T-helper 22 cell (primary cell): ENCODE measurements at places on chromosomes 5 and 9.

- no peak for DNase-seq
Measured at GRCh38 chr5:77636641-77637169, 1.8 kb downstream of the OTP start.

DNA sequence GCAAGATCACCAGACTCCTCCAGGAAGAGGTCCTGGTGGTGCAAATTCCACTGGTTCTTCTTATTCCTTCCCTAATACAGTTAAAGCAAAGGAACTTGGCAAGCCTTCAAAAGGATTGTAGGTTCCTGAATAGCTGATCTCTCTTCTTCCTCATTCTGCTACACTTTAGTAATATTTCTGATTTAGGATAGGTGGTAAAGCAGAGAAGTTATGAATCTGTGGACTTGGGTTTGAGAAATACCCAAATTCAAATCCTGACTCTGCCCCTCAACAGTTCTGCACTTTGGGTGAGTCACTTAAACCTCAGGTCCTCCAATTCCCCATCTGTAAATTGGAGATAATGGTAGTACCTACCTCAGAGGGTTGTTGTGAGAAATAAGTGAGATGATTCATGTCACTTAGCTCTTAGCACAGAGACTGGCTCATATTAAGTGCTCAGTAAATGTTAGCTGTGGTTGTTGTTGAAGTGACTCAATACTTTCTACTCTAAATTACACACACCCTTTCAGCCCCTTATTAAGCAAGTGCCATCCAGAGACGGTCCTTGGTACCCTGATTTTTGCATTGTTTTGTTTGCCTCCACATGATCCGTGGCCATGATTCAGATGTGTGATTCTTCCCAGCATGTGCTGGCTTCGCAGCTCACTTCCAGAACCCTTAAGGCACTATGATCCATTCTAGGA is 5.2 kb downstream of the SH3RF2 start:
- DNase-seq, result no peak

DNA sequence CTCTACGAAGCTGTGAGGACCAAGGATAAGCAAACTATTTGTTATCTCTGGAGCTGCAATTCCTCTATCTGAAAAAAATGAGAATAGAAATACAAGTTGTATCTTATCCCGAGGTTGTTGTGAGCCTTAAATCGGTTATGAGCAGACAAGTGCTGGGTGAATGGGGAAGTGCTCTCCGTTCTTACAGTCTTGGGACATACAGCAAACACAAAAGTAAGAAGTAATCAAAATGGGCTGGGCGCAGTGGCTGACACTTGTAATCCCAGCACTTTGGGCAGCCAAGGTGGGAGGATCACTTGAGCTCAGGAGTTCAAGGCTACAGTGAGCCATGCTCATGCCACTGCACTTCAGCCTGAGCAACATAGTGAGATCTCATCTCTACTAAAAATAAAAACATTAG is 31.7 kb downstream of the ITK start:
- no peak for DNase-seq

- DNase-seq, result no peak
Measured at GRCh38 chr5:177126771-177127170, 6.8 kb upstream of the NSD1 start.

GRCh38 chr5:156920042-156920860 is 42.8 kb downstream of the TIMD4 start:
- no peak for DNase-seq

DNA sequence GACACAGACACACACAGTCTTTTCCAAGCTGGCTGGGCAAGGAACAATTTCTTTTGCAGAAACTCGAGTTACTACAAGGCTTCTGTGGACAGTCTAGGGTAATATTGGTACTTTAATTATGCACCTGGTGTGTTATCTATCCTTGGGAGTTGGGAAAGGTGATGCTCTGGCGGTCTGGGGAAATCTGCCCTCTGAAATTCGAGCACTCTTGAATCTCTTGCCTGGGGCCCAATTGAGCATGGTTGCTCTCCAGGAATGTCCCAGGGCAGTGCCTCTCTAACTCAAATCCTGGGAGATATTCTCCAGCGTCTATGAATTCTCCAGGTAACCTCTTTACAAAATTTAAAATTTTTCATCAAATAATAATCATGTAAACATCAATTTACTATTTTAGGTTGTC is 69.3 kb downstream of the KCNIP1 start:
- no peak for DNase-seq
